NCI-H69 (cell line): ENCODE measurements at places on chromosomes 11 and 22.

DNA sequence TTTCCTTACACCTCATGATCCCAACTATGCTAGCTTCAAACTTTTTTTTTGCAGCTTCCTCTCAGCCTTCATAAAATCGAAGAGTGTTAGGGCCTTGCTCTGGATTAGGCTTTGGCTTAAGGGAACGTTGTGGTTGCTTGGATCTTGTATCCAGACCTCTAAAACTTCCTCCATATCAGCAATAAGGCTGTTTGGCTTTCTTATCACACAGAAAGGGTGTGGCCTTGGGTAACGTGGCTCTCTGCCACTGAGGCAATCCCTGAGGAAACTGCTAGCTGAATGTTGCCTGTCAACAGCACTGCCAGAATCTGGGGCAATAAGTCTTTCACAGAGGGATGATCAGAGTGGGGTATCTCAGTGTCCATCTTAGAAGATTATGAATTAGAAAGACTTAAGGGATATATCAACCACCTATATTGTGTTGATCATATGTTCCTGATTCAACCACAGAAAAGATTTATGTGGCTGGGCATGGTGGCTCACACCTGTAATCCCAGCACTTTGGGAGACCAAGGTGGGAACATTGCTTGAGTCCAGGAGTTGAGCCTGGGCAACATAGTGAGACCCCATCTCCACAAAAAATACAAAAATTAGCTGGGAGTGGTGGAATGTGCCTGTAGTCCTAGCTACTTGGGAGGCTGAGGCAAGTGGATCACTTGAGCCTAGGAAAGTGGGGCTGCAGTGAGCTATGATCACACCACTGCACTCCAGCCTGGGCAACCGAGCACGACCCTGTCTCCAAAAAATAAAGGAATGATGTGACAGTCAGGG, 12.5 kb upstream of the CUL5 start:
- DNase-seq, result no peak

GRCh38 chr11:125930076-125930450, 15.8 kb upstream of the VSIG10L2 start:
- DNase-seq, result no peak

- DNase-seq, result no peak
These were observed 773.4 kb upstream of the RAG2 start for GRCh38 chr11:37371346-37371970.

DNA sequence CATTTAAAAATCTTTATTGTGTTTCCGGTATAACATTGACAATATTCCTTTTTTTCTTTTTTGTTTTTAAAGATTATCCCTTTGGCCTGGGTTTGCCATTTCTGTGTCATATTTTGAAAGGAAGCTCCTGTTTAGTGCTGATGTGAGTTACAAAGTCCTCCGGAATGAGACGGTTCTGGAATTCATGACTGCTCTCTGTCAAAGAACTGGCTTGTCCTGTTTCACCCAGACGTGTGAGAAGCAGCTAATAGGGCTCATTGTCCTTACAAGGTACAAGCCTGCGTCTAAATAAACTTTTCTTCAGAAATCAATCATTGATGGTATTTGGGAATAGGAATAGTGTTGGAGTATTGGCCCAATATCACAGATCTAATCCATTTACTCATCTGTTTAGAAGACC, 19.8 kb downstream of the PIWIL4 start:
- no peak for DNase-seq

- DNase-seq, result no peak
These were observed 252.7 kb downstream of the CASP12 start for GRCh38 chr11:104645261-104646222.

DNA sequence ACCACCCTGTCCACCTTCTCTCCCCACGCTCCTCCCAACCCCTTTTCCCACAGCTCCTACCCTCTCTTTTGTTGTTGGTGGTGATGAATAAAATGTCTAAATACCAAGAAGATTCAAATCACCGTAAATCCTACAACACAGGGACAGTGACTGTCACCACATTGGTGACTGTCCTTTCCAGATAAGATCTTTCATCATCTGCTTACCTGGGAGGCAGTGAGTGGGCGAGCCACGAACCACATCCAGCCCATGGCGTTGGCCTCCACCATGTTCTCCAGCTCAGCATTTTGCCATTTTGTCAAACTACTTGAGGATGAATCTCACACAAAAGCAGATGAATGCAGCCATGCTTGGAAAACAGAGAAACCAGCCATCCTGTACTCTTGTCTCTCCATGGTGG, 6.7 kb upstream of the CYTH4 start:
- DNase-seq, result no peak

GRCh38 chr11:70654016-70654415, 255.7 kb downstream of the CTTN start:
- no peak for DNase-seq

- DNase-seq, result no peak
These were observed 26.0 kb downstream of the CACNA1I start for GRCh38 chr22:39596601-39597000.

DNA sequence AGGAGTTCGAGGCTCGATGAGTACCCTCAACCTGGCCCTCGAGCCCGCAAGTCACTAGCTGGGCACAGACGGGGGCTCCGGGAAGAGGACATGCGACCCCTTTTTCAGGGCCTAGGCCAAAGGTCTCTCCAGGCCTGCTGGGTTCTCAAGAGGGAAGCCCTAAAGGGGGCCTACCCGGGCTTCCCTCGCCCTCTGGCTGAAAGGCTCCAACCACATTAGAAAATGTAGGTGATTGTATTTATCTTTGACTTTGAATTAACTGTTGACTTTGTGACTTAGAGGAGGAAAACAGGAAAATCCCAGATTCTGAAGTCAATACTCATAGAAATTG, 7.3 kb upstream of the PAX6 start:
- no peak for DNase-seq

DNA sequence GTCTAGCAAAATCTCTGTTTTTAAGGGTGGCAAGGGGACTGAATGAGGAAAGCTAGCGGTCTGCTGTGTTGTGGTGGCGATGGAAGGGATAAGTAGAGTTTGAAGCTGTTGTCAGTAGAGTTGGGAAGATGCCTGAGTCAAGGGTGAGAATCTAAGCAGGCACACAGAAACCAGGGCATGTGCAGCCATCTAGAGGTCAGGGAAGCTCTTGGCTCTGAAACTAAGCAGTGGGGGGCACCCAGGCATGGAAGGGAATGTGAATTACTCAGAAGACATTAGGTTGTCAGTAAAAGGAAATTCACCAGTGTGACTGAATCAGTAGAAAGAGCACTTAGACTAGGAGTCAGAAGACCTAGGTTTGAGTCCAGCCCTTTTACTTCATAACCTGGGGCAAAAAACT, 15.4 kb downstream of the BMAL1 start:
- no peak for DNase-seq

DNA sequence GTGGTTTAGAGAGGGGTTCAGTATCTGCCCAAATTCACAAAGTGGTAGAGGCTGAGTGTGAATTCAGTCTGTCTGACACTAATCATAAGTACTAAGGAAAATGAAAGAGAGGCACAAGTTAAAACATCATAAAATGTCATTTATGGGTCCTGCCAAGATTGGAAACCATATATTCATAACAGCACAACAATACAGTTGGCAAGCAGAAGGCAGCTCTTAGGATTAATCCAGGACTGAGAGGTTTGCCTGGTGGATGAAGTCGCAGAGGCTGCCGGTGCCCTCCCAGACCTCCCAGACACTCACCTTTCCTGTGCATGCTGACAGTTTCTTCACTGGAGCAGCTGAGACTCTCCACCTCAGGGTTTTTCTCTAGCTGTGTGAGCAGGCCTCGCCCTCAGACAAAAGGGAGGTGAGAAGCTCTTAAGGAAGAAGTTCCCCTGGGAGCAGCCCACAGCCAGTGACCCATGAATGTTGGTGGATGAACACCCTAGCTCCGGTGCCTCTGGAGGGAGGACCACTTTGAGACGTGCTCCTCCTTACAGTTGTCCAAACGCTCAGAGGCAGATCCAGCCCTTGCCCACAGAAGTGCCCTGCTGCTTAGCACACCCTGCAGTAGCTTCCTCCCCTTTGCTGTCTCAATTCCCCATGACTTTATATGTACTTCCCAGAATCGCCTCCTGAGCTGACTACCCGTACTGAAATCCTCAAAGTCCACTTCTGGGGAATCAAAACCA, 43.7 kb downstream of the MAML2 start:
- peak; percentile 81 for DNase-seq

DNA sequence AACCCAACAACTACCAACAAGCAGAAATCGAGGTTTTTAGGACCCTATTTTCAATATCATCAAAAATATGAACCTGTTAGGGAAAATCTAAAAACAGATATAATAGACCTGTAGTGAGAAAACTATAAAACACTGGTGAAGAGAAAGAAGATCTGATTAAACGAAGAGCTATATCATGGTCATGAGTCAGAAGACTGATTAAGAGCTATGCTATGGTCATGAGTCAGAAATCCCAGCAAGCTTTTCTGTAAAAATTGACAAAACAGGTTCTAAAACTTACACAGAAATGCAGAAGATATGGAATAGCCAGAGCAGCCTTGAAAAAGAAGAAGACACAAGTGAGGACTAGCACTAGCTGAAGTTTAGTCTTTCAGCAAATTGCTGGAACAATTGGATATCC, 345.0 kb downstream of the TBC1D22A start:
- DNase-seq, result no peak

- no peak for DNase-seq
These were observed 34.1 kb downstream of the SNX19 start for GRCh38 chr11:130882138-130882551.

- DNase-seq, result no peak
These were observed 658.0 kb downstream of the DLG2 start for GRCh38 chr11:84969103-84969502.

DNA sequence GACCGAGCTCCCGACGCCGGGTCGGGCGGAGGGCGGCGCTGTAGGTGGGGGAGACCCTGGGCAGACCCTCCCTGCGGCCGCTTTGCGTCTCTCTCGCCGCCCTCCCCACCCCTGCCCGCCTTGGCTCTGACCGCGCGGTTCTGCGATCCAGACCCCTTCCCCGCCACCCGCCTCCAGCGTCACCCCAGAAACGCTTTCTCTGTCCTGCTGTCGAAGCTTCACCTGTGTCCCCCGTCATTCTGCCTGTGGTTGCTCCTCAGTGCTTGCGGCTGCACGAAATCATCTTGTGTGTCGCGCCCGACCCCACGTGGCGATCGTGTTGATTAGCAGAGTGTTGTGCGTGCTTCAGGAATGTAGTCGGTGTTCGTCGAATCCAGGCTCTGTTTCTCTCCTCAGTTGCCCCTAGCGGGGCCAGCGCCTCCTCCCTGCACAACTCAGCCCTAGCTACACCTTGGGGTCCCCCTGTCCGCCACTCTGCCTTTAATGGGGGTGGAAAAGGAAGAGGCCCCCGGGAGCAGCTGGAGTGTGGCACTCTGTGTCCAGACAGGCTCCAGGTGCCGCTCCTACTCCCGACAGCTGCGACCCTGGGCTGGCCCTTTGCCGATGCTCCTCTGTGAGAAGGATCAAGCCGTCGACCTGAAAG, 851 bp downstream of the PTDSS2 start:
- DNase-seq, result peak; percentile 74

GRCh38 chr22:46739094-46739870, 1.2 kb upstream of the CERK start:
- DNase-seq, result peak; percentile 73

DNA sequence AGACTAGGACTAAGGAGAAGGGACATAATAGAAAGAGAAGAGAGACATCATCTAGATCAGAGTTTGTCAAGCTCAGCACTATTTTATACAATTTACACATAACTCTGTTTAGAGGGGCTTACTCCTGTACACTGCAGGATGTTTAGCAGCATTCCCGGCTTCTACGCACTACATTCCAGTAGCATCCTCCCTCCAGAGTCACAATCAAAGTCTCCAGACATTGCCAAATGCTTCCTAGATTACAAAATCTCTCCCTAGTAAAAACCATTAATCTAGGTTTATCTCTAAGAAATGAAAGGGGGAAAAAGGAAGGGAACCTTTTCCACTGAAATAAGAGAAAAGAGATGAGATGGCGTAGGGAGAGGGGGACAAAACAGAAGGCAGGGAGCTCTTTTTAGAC, 4.0 kb downstream of the USP28 start:
- DNase-seq, result no peak

- no peak for DNase-seq
These were observed 16.4 kb upstream of the SCGB1A1 start for GRCh38 chr11:62402226-62402959.

- no peak for DNase-seq
These were observed 190.8 kb downstream of the TTC28 start for GRCh38 chr22:28488825-28489224.

DNA sequence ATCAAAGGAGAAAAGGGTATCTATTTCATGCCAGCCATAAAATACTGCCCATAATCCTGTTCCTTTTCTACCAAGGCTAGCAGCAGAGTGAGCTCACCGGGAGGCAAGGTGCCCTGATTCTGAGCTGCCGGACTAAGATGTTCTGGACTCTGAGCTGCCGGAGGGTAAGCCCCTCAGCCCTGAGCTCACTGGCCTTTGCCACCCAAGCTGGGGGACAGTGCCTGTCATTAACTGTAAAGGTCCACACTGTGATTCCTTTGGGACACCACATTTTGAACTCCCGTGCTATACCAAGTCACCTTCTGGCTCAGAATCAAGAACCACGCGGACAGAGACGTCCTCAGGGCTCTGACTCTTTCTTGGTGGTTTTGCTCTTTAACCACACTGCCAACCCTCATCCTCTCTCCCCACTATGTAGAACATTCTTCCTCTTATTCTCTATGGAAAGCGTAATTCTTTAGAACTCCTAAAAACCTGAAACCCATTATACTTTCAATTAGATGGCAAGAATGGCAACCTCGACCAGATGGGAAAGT, 88.4 kb upstream of the BID start:
- DNase-seq, result no peak

DNA sequence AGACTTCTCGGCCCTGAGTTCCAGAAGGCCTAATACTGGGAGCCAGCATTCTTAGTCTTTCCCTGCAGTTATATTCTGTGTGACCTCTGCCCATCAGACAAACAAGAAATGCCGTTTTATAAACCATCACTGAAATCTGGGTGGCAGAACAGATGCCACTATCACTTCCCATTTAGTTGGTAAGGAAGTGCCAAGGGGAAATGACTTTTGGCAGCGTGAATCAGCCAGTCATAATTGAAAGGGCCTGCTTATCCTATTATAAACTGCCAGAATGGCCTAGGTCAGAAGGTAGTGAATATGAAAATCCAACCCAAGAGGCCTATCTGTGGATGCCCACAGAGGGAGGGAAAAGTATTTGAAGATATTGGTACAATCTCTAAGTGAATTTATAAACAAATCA, 646.8 kb upstream of the CCDC90B start:
- peak; percentile 93 for DNase-seq

- DNase-seq, result peak; percentile 78
These were observed 27.8 kb upstream of the ROBO3 start for GRCh38 chr11:124837491-124837856.

GRCh38 chr22:40281717-40282116, 64.6 kb upstream of the ADSL start:
- peak; percentile 70 for DNase-seq

- no peak for DNase-seq
These were observed 26.4 kb downstream of the VPS37C start for GRCh38 chr11:61134801-61135257.

DNA sequence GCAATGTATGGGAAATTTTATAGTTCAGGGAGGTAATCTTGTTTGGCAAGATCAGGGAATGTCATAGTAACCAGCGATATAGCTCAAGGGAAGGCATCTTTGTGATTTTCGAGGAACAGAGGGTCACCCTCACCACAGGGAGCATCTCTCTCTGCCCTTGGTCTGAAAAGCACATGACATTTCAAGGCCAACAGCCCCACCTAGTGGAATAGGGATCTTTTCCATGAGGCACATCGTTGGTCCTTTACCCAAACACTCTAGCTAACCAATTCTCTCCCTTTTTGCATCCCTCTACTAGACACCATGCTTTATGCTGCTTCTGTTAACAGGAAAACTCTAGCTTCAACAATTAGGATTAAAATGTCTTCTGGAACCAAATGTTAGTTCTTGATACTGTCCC, 179.0 kb downstream of the GRM5 start:
- DNase-seq, result peak; percentile 65

- DNase-seq, result peak; percentile 66
These were observed 6.9 kb upstream of the POLDIP3 start for GRCh38 chr22:42621505-42622002.
